ENCODE measurements at places on chromosomes 3 and 15.

GRCh38 chr15:88403351-88403791 is 63.8 kb downstream of the MRPL46 start:
- DNase-seq, result no peak

- no peak for DNase-seq
These were observed 302.3 kb upstream of the ICE2 start for GRCh38 chr15:60781211-60781713.

- DNase-seq, result no peak
These were observed 4.4 kb downstream of the ALPK3 start for GRCh38 chr15:84821501-84822021.

DNA sequence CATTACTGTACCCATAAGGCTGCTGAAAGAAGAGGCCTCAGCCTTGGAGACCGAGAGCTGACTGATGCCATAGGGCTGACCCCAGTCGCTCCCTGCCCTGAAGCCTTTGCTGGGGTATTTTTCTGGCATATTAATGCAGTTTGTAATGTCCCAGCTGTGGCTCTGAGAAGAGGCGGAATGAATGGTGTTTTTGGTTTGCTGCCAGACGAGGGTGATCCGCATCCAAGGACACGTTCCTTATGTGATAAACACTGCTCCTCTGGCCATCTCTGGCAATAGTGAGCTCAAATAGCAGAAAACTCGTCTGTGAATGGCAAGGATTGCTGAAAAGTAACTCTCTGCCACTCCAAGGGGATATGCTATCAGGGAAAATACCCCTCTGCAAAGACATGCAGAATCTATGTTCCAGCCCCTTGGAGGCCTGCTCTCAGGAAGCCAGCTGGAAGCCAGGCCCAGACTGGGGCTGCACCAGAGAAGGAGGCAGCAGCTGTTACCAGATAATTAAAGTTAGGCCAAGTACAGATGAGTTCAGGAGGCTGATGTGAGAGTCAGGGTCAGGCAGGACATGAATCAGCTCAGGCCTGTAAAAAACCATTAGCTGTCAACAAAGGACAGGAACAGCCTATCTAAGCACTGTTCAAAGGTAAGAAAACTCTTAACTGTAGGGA is 28.9 kb upstream of the KLHL6 start:
- no peak for DNase-seq

- DNase-seq, result no peak
These were observed 253.3 kb downstream of the FAM43A start for GRCh38 chr3:194938845-194939531.

Data from stimulated activated CD8-positive, alpha-beta memory T cell treated with anti-CD3 and anti-CD28 coated beads, Interleukin-4, amount 100 ng/mL, for 24 hours (primary cell).